RKO (cell line): ENCODE measurements at places on chromosomes 5 and 9.

- no peak for DNase-seq
Measured at GRCh38 chr9:132881826-132882225, 3.1 kb downstream of the SPACA9 start.

GRCh38 chr5:91223886-91224285, 159.2 kb downstream of the ARRDC3 start:
- DNase-seq, result no peak

DNA sequence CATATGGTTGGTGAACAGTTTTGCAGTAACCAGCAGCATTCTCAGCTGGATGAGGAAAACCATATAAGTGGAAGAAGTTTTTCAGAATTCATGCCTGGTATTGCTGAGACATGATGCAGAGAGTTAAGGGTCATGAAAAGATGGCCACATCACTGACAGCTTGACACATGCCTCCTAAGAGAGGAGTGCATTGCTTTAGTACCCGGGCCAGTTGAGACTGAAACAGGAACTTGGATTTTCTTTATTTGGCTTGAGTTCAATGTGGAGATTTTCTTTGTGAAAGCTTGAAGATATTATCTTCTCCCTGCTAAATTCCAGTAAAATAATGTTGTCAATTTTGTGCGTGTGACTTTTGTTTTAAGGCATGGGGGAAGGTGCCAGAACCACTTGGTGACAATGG, 35.8 kb downstream of the HACD4 start:
- DNase-seq, result no peak

DNA sequence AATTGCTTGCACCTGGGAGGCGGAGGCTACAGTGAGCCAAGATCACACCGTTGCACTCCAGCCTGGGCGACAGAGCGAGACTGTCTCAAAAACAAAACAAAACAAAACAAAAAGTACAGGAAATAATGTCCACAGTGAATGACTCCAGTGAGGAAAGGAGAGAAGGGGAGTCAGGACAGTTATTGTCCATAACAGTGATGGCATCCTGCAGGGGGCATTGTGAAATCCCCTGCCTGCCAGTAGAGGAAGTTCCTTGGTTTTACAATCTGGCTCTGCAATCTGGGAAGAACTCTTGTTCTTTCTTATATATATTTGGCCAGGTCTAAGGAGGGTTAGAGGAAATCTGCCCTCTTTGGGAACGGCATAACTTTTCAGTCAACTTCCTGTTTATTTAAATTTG, 8.2 kb downstream of the SH3GL2 start:
- no peak for DNase-seq

DNA sequence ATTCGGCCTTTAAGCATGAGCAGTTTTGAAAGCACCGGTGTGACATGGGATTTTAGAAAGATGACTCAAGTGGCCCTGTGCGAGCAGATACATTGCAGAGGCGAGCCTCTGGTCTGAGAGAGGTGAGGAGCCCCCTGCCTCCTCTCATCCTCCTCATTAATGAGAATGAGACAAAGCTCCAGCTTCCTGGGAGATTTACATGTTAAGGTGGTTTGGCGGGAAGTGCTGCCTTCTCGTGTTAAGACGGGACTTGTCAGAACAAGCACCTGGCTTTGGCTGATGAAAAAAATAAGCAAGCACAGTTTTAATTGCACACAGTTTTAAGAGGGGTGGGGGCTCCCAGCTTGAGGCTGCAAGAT, 68.1 kb downstream of the ACTL7B start:
- no peak for DNase-seq

DNA sequence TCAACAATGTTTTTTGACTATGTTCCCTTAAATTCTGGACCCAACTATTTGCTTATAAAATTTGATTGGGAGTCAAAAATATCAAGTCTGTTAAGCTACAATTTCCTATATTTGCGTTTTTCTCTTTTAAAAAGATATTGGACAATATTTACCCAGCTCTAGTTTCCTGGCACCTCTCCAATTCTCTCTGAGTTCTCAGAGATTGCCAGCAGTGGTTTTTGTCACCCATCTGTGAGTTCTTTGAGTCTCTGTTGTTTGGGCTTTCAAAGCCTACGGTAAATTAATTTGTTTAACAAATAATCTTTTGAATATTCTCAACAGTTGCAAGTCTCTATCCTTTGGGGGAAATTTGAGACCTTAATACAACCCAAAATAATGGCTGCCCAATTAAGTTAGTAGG, 174.2 kb upstream of the PUM3 start:
- no peak for DNase-seq

DNA sequence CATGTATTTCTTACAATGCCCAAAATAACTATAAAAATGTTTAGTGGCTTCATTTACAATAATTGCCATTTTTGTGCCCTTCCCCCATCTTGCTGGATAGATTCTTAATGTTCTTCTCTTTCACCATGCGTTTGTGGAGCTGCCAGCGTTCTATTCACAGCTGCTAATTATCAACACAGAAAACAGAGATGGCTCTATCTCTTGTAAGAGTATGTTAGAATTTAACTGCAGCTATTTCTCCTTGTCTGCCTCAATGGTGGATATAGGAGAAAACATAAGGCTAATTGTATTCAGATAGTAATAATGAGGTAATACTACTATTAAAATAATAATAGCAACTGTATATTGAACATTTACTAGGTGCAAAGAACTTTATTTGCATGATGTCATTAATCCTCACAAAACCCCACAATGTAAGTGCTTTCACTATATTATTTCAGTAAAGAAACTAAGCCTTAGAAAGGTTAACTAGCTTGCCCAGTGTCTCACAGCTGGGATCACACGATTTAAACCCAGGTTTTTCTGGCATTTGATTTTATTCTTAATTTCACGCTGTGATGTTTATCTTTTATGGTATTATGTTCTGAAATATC, 50.1 kb downstream of the JAKMIP2 start:
- no peak for DNase-seq

GRCh38 chr5:60503771-60504170, 196.2 kb downstream of the DEPDC1B start:
- DNase-seq, result no peak

- no peak for DNase-seq
Measured at GRCh38 chr9:101571114-101571513, 23.7 kb downstream of the PPP3R2 start.

GRCh38 chr5:176513788-176514187, 23.4 kb downstream of the RNF44 start:
- no peak for DNase-seq

- DNase-seq, result peak; percentile 65
Measured at GRCh38 chr9:127163409-127163808, 41.0 kb upstream of the ANGPTL2 start.

DNA sequence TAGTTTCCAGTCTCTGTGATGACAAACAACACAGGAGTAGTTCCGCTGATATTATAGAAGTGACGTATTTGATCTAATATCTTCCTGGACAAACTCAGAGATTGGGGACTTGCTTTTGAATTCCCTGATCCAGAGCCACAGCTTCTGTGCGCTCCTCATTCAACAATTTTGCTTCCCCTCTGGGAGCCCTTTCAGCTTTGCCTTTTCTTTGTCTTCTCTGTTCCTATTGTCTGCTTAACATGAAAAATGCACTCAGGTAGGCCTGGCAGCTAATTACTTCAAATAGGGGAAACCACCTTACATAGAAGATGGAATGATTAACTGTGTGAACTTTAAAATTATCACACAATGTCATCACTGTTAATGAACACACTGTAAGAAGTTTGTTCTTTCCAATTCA, 192.9 kb downstream of the EPB41L4A start:
- no peak for DNase-seq

- peak; percentile 82 for DNase-seq
Measured at GRCh38 chr5:93078082-93079038, 502.7 kb downstream of the NR2F1-AS1 start.

- peak; percentile 50 for DNase-seq
Measured at GRCh38 chr5:669111-669841, 23.9 kb downstream of the TPPP start.

- DNase-seq, result peak; percentile 89
Measured at GRCh38 chr9:108551030-108551841, 304.6 kb downstream of the ACTL7B start.

GRCh38 chr5:95572016-95572415, 17.1 kb downstream of the ARSK start:
- DNase-seq, result no peak

DNA sequence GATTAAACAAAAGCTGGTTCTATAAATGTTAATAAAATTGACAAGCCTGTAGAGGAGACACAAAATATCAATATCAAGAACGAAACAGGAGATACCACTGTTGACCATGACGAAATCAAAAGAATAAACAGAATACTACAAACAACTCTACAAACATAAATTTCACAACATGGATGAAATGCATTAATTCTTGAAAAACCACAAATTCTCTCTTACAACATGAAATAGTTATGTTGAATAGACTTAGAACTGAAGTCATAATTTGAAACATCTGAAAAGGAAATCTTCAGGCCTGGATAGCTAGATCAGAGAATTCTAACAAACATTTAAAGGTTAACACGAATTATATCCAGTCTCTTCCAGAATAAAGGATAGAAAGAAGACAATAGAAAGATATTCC, 6.9 kb upstream of the SPATA31C1 start:
- no peak for DNase-seq

GRCh38 chr9:126608551-126608950, 5.2 kb upstream of the LMX1B start:
- DNase-seq, result no peak

GRCh38 chr9:91761362-91761761, 188.7 kb downstream of the ROR2 start:
- DNase-seq, result no peak

- peak; percentile 7 for DNase-seq
Measured at GRCh38 chr9:103183701-103184171, 188.6 kb downstream of the CYLC2 start.

DNA sequence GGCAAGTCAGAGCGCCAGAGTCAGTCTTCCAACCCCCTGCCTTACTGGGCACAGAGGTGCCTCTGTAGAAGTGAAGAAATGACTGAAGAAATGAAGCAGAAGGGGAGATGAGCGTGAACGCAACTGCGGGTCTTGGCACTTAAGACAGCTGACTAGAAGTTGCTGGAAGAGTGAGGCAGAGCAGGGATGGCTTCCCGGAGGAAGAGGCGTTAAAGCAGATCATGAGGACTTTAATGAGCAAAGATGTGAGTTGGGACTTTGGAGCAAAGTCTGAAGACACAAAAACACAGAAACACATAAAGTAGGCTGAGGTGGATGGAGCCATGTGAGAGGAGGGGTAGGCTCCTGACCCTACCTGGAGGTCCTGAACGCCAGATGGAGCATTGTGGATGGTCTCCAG, 7.2 kb downstream of the AQP3 start:
- DNase-seq, result no peak

DNA sequence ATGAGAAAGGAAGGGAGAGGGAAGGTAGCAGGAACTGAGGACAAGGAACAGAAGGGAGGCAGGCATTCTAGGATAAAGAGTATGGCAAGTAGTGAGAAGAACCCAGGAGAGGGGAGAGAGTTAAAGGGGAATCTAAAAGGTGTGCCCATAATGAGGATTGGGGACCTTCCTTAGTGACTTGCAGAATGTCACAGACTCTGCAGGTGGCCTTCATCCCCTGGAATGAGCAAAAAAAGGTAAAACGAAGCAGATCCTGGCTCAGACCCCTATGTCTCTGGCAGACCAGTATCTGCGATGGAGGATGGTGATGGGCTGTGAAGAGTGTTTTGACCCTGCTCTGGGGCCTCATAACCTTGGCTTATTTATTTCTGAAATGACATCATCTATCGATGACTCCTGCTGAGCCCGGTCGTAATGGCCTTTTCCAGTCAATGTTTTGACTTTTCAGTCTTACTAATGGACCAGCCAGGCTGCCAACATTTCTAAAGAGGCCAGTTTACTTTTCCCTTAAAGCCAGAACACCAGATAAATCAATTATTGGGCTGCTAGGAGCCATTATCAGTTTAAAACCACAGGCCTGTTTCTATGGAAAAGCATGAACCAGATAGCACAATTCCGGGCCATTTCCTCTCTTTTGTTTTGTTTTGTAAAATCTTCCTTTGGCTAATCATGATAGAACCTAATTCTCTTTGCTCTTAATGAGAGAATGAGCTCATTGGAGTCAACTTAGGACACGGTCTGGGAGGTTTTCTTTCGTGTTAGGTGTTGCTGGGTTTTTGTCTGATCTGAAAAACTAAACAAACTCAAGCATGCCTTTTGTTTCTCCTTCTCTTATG, 3.1 kb downstream of the TMOD1 start:
- DNase-seq, result no peak

DNA sequence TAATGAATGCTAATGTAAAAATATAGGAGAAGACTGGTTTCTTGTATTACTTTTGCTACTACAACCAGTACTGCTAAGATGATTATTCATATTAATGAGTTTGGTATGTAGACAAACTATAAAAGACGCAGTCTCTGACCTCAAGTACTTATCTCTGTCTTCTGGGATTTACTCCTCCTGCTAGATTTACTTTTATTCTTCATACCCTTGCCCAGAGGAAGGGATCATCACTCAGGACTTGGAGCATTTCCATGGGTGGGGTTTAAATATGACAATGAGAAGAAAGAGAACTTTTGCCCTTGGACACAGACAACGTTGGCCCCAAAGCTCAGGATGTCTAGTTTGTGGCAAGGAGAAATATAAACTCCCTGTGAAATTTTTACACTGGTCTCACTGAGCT, 126.1 kb downstream of the BNC2 start:
- DNase-seq, result no peak

- DNase-seq, result no peak
Measured at GRCh38 chr5:7902201-7902600, 33.3 kb downstream of the MTRR start.

GRCh38 chr5:167708449-167708848, 583.0 kb upstream of the WWC1 start:
- no peak for DNase-seq

- no peak for DNase-seq
Measured at GRCh38 chr9:19927560-19927959, 138.7 kb upstream of the SLC24A2 start.

DNA sequence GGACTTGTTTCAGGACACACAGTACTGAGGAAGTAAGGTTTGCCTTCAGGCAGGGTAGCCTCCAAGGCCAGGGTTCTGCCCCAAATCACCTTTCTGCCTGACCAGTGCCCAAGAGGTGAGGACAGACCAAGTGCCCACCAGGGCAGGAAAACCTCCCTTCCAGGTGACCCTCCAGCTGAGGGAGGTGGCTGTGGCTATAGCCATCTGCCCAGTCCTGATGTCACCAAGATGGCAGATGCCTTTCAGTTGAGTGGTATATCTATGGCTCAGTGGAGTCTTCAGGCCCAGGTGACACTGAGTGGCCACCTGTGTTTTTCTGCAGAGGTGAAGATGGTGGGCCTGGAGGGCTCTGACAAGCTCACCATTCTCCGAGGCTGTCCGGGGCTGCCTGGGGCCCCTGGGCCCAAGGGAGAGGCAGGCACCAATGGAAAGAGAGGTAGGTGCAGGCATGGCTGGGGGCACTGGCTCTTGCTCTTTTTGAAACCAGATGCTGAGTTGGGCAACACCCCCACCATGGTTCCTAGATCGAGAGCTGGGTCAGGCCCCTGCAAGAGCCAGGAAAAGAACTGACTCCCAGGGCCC, 1.7 kb downstream of the FCN2 start:
- DNase-seq, result no peak

DNA sequence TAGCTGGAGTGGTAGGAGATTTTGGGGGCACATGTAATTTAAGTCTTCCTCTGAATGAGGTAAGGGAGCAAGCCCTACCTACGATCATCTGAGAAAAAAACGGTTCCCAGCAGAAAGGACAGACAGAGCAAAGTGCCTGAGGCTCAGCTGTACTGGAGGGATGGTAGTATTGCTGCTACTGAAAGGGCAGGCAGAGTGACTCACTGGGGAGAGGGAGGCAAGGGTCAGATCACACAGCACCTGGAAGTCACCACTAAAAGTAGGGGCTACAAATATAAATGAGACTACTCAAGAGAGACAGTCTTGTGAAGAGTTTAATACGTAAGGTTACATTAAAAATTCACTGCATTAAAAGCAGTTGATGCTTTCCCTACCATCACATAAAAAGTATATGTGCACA, 75.9 kb downstream of the NFIB start:
- DNase-seq, result no peak

GRCh38 chr5:148387325-148387724, 3.6 kb downstream of the FBXO38 start:
- DNase-seq, result no peak
